ENCODE measurements at places on chromosomes 1 and 21. TPM values are rescaled to one million over a fixed set of nuclear protein-coding genes. Genes with fewer than 3 reads are reported as not detected.
A peak's percentile ranks its signal among the peaks of the same experiment; 100 is the strongest.

DNA sequence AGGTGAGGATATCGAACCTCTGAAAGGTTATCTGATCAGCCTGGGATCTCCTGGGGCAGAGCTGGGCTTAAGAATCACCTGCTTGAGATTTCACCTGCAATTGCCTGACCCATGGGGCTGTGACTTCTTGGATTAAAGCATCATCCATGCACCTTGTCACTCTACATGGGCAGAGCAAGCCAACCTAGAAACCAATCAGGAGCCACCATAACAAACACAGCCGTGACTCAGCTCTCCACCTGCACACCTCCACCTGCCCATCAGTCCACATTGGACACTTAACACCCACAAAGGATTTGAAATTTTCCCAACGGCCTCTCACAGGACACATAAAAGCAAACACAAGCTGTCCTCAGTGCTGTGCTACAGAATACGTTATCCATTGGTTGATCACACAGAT, 35.1 kb upstream of the ETS2 start:
- peak; percentile 38 for DNase-seq
- H3K4me1 ChIP-seq, result peaks cover 4% of the 10 kb centered on the region
- H3K27ac ChIP-seq, result no peak overlapping the region
- no peaks in the 10 kb centered on the region for H3K36me3 ChIP-seq
- H3K4me3 ChIP-seq, result no peak overlapping the region

GRCh38 chr1:240524356-240525069, 87.4 kb downstream of the GREM2 start:
- no peak overlapping the region for H3K4me3 ChIP-seq
- H3K4me1 ChIP-seq, result no peaks in the 10 kb centered on the region
- H3K27ac ChIP-seq, result no peak overlapping the region
- no peak for DNase-seq
- H3K36me3 ChIP-seq, result no peaks in the 10 kb centered on the region
- no peaks in the 10 kb centered on the region for H3K27me3 ChIP-seq

GRCh38 chr1:178571807-178572206, 58.9 kb downstream of the TEX35 start:
- H3K36me3 ChIP-seq, result no peaks in the 10 kb centered on the region
- H3K4me3 ChIP-seq, result no peak overlapping the region
- no peak overlapping the region for H3K27ac ChIP-seq
- H3K4me1 ChIP-seq, result no peaks in the 10 kb centered on the region
- DNase-seq, result no peak
- no peaks in the 10 kb centered on the region for H3K27me3 ChIP-seq

DNA sequence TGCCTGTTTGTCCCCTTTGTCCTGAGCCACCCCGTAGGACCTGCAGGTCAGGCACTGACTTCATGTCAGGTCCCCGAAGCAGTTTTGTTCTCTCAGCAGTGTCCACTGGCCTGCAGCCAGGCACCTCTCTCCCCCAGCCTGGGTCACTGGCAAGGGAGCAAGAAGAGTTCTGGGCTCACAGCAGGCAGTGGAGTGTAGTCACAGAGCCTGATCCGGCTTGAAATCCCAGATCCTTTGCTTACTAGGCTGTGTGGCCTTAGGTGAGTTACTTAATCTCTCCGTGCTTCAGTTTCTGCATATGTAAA, 34.2 kb downstream of the L1TD1 start:
- H3K27me3 ChIP-seq, result no peaks in the 10 kb centered on the region
- no peak overlapping the region for H3K27ac ChIP-seq
- H3K36me3 ChIP-seq, result no peaks in the 10 kb centered on the region
- no peak overlapping the region for H3K4me3 ChIP-seq
- H3K4me1 ChIP-seq, result no peaks in the 10 kb centered on the region

DNA sequence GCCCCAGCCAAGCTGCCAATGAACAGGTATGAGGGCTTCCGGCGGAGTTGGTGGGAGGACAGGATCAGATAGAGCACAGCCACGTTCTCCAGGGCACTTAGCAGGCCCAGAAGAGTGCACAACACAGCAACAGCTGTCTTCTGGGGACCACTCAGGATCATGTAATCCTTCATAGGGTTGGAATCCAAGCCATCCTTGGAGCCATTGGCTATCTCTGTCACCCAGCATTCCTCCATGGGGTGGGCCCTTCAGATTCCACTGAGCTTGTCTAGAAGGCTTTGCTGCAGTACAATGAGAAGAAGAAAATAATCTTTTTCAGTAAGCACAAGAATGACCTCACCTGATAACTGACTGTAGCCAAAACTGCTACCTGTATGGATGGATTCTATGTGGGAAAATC, 7.3 kb upstream of the FUCA1 start:
- no peaks in the 10 kb centered on the region for H3K36me3 ChIP-seq
- H3K27ac ChIP-seq, result no peak overlapping the region
- no peaks in the 10 kb centered on the region for H3K4me1 ChIP-seq
- H3K4me3 ChIP-seq, result no peak overlapping the region
- DNase-seq, result no peak

DNA sequence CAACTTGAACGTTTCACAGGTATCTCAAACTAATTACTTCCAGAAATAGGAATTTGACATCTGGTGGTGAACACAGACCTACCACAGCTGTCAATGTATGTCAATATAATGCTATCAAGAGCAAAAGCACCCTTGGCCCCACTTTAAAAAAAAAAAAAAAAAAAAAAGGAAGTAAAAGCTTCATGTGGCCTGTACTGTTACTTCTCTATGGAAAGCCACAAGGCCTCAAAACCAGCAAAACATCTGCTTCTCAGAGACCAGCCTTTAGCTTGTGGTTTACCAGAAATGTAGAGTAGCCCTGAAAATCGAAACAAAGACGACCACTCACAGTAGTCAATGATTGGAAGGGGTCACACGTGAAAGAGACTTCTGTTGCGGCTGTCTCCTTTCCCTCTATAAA, 109.6 kb downstream of the SLC45A1 start:
- H3K4me3 ChIP-seq, result no peak overlapping the region
- peaks cover 5% of the 10 kb centered on the region for H3K4me1 ChIP-seq
- no peaks in the 10 kb centered on the region for H3K36me3 ChIP-seq
- H3K27ac ChIP-seq, result peak overlapping the region; percentile 59
- no peak for DNase-seq
- no peaks in the 10 kb centered on the region for H3K27me3 ChIP-seq

- H3K36me3 ChIP-seq, result no peaks in the 10 kb centered on the region
- no peaks in the 10 kb centered on the region for H3K4me1 ChIP-seq
- no peak for DNase-seq
- H3K4me3 ChIP-seq, result no peak overlapping the region
These were observed 100.4 kb downstream of the PDE9A start for GRCh38 chr21:42753804-42754203.

DNA sequence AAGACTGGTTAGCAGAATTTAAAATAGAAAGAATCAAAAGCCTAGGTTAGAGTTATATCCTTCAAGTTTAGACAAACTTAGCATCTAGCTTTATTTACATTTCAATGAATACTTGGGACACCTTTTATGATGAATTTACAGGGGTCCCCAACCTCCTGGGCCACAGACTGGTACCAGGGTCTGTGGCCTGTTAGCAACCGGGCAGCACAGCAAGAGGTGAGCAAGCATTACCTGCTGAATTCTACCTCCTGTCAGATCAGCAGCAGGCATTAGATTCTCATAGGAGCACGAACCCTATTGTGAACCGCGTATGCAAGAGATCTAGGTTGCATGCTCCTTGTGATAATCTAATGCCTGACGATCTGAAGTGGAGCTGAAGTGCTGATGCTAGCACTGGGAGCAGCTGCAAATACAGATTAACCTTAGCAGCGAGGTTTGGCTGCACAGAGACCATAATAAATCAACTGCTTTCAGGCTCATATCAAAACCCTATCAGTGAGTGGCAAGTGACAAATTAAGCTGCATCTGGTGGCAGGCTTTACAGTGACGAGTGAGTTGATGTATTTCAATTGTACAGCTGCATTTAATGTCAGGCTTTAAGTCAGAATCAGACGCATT, 82.0 kb downstream of the UCHL5 start:
- H3K27me3 ChIP-seq, result no peaks in the 10 kb centered on the region
- DNase-seq, result no peak
- no peaks in the 10 kb centered on the region for H3K36me3 ChIP-seq

DNA sequence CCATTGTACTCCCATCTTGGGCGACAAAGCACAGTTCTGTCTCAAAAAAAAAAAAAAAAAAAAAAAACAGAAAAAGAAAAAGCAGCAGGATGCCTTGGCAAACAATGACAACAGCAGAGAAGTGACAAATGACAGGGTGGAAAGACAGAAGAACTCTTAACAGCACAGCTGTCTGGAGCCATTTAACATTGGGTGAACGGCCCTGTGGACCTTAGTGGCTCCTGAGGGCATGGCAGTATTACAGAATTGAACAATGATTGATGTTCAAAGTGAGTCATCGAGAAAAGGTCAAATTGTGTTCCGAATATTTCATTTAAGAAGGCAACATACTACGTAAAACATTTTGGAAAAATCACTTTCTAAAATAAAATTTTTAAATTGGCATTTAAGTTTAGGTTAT, 30.0 kb downstream of the DNASE2B start:
- H3K4me1 ChIP-seq, result no peaks in the 10 kb centered on the region
- no peaks in the 10 kb centered on the region for H3K36me3 ChIP-seq
- DNase-seq, result no peak
- H3K27ac ChIP-seq, result no peak overlapping the region
- no peaks in the 10 kb centered on the region for H3K27me3 ChIP-seq
- H3K4me3 ChIP-seq, result no peak overlapping the region

DNA sequence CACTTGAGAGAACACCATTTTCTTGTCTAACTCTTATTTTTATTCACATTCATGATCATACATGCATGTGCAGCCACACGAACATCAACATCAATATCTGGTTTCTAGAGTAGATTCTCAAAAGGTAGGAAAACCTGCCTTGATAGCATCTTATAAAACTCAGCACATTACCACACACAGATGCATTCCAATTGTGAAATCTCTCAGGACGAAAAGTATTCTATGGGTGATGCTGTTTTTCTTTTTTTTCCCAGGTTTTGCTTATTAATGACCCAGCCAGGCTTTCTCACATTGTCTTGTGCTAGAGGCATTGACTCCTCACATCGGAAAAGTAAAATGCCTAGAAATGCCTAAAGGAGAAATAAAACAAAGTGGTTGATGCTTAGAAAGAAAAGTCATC, 562.8 kb downstream of the KIF26B start:
- H3K27me3 ChIP-seq, result no peaks in the 10 kb centered on the region
- no peak overlapping the region for H3K4me3 ChIP-seq
- no peaks in the 10 kb centered on the region for H3K36me3 ChIP-seq
- no peaks in the 10 kb centered on the region for H3K4me1 ChIP-seq
- DNase-seq, result no peak

DNA sequence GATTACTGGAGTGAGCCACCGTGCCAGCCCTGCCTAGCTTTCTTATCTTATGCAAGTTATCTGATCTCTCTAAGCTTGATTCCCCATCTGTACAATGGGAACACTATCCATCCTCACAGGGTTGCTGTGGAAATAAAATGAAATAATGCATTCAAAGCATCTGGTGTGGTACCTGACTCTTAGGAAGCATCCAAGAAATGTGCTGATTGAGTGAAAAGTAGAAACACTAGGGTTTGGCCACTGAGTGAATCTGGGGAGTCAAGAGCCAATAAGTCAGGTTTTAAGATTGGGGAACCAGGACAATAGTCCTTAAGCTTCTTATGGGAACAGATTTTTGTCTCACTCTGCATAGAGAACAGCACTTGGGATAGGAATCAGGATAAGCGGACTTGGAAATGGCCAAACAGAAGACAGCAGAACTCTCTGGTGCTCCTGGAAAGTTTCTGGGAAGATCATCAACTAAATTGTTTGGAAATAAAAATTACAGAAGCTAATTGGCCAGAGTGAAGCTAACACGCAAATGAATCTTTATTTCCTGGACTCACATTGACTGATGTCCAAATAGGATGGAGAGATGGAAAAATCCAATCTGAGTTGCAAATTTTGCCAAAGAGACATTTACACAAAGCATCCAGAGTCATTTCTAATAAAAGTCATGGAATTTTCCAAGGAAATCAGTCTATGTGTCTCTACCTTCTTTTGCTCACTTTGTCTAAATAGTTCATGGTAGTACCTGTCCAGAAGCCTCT, 3.3 kb downstream of the PAFAH2 start:
- H3K27me3 ChIP-seq, result no peaks in the 10 kb centered on the region
- no peak for DNase-seq
- H3K36me3 ChIP-seq, result no peaks in the 10 kb centered on the region
- H3K27ac ChIP-seq, result no peak overlapping the region

DNA sequence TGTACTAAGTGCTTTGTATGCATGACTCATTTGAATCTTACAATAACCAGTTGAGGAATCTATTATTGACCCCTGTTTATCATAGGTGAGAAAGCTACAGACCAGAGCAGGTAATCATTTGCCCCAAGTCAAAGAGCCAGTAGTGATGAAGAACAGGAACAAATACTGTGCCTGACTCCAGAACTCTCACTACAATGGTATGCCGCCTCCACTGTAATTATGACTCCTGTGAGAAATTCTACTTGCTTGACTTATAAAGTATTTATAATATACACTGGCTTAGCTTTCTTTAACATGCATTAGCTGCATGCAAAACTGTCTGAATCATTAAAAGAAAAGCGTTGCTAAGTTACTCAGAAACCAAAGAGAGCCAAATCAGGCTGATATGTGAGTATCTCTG, 92.6 kb downstream of the ZNF281 start:
- DNase-seq, result no peak
- H3K4me1 ChIP-seq, result no peaks in the 10 kb centered on the region
- no peaks in the 10 kb centered on the region for H3K36me3 ChIP-seq
- H3K27ac ChIP-seq, result no peak overlapping the region

GRCh38 chr21:41566500-41567014, 58.6 kb upstream of the TMPRSS2 start:
- no peak for DNase-seq
- no peaks in the 10 kb centered on the region for H3K36me3 ChIP-seq
- H3K27me3 ChIP-seq, result no peaks in the 10 kb centered on the region
- H3K4me1 ChIP-seq, result no peaks in the 10 kb centered on the region

- H3K27me3 ChIP-seq, result no peaks in the 10 kb centered on the region
- H3K4me3 ChIP-seq, result no peak overlapping the region
- DNase-seq, result no peak
- peaks cover 11% of the 10 kb centered on the region for H3K36me3 ChIP-seq
- H3K27ac ChIP-seq, result no peak overlapping the region
These were observed 14.4 kb downstream of the CDK18 start for GRCh38 chr1:205518661-205519540.

- no peak overlapping the region for H3K27ac ChIP-seq
- H3K4me1 ChIP-seq, result no peaks in the 10 kb centered on the region
- no peak for DNase-seq
These were observed 476.5 kb downstream of the KCNT2 start for GRCh38 chr1:196131691-196132090.

- no peaks in the 10 kb centered on the region for H3K27me3 ChIP-seq
- no peaks in the 10 kb centered on the region for H3K36me3 ChIP-seq
- no peak overlapping the region for H3K4me3 ChIP-seq
- H3K4me1 ChIP-seq, result no peaks in the 10 kb centered on the region
These were observed 59.0 kb downstream of the TSEN15 start for GRCh38 chr1:184110272-184111204.

ZBTB8B gene
- total RNA-seq, result under 0.01 TPM

GNAI3 gene
- 2.8 TPM for total RNA-seq

NCMAP gene
- total RNA-seq, result not detected

CFHR3 gene
- total RNA-seq, result not detected

DTL gene
- total RNA-seq, result not detected
